ENCODE measurements at places on chromosomes 13 and 19. TPM values are rescaled to one million over a fixed set of nuclear protein-coding genes. Genes with fewer than 3 reads are reported as not detected.

GRCh38 chr19:56270676-56271075 is 1.9 kb upstream of the EDDM13 start:
- no peak for DNase-seq

- DNase-seq, result no peak
Observed at GRCh38 chr13:48258430-48258829, 25.4 kb downstream of the ITM2B start.

GRCh38 chr13:53238261-53238660 is 209.6 kb downstream of the OLFM4 start:
- DNase-seq, result no peak

GRCh38 chr13:32707471-32707870 is 121.2 kb downstream of the PDS5B start:
- DNase-seq, result no peak

DNA sequence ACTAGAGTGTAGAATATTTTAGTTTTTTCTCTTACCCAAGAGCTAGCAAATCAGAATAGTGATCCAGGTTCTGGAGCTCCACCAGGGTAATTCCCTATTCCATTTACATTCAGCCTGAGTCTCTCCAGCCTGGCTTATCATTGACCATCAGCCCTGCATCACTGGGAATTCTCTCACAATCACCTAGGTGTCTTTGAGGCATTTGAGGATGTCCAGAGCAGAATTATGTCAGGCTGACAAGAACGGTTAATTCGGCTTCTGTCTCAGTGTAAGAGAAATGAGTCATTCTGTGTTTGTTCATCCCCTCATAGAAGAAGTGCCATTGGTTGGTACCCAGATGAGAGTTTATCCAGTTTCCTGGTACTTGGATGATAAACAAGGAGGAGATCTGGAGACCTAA is 180.5 kb downstream of the ZNF737 start:
- DNase-seq, result no peak

GRCh38 chr19:48059331-48059730 is 15.5 kb upstream of the CABP5 start:
- DNase-seq, result no peak

DNA sequence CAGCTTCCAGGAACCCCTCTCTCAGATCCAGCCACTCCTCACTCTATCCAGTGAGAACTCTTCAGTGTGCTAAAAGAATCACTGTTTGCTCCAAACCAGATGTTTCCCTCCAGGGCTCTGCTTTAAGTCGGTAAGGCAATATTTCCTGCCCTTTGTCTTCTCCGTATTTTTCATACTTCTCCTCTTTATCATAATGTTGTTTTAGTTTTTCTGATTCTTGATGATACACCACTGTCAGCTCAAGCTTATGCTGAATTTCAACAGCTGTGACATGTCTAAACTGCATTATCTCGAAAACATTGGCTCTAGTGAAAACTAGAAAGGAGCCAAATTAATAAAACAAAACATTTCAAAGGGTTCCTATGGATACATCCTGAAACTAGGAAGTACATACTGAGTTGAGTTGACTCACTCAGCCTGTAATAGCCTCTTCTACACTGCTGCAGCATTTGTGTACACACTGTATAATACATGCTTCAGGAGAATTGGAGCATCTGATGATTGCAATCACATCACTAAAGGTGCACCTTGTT is 39.8 kb downstream of the GPR180 start:
- no peak for DNase-seq

DNA sequence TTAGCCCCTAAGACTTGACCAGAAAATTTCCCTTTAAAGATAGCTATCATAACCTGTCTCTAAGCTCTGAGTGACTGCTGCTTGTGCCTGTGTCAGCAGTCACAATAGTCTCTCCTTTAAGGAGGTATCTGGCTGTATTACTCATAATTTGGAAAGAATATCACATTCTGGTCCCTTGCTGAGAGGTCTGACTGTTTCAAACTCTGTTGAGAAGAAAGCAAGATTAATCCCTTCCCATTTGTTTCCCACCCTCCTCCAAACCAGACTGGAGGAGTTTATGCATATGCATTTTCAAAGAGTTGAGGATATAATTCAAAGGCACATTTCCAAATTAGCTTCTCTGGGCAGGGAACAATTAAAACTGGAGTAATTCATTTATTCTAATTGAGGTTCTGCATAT is 2.3 kb downstream of the HTR2A start:
- no peak for DNase-seq

Gene URAD
- total RNA-seq, result not detected

DNA sequence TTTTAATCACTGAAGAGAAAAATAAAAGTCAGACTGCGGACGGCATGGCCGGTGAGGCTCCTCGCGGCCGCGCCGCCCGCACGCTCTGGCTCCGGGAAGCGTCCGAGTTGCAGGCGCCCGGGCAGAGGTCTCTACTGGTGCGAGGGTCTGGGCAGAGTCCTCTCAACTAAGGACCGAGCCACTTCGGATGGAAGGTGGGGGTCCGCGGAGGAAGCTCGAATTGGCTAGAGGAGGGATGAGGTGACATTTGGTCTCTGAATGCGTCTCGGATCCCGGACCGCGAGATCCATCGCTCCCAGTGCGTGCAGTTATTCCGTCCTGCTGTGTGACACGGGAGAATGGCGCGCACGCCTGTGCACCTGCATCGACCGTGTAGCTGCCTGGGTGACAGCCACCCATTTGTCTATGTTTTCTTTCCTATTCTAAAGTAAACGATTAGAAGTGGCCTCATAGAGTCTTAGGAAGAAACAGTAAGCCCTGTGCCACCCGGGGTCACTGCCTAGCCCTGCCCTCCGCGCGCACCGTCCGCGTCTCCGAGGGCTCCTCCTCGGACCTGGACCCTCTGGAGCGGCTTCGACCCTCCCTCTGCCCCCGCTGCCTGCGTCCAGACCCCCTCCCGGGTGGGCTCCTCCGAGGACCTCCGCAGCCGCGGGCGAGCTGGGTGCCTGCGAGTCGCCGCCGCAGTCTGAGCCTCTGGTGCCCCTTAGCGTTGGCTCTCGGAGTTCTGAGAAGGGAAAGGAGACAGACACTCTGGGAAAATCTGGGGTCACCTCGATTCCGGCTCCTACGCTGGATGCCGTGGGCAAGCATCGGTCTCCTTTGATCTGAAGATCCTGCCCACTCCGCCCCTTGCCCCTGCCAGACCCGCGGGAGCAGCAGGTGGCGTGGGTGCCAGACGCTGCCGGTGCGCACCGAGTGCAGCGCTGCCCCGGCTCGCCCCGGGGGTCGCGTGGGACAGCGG is 347.4 kb downstream of the LIG4 start:
- DNase-seq, result no peak

Gene ACP7
- not detected for total RNA-seq
